Skeletal muscle cell (primary cell): ENCODE measurements at places on chromosomes 16 and 17.

GRCh38 chr16:13453325-13453724, 466.6 kb upstream of the ERCC4 start:
- peak; percentile 39 for DNase-seq

- DNase-seq, result no peak
Measured at GRCh38 chr17:81173052-81173761, 7.2 kb upstream of the AATK start.

GRCh38 chr16:86826941-86827340, 248.6 kb downstream of the FOXL1 start:
- no peak for DNase-seq

- no peak for DNase-seq
Measured at GRCh38 chr17:49567104-49567521, 8.6 kb upstream of the NXPH3 start.

DNA sequence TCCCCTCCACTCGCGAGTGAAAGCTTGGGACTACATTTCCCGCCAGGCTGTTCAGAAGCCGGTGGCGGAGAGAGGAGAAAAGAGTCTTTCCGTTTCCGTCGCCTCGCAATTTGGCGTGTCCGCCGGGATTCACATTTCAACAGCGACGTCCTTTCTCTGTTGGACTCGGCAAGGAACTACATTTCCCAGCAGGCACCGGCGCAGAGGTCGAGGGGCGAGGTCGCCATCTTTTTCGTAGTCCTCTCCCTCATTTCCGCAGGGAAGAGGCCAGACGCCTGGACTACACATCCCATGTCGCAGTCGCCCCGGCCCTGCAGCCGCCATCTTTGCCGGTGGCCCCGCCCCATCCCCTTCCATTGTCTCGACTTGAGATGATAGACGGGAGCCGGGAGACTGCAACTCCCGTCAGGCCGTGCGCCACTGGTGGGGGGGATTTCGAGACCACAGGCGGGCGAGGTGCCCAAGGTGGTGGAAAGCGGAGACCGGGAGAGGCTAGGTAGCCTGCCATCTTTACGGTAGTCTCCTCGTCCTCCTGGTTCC, 882 bp upstream of the FBXL19 start:
- DNase-seq, result peak; percentile 99

DNA sequence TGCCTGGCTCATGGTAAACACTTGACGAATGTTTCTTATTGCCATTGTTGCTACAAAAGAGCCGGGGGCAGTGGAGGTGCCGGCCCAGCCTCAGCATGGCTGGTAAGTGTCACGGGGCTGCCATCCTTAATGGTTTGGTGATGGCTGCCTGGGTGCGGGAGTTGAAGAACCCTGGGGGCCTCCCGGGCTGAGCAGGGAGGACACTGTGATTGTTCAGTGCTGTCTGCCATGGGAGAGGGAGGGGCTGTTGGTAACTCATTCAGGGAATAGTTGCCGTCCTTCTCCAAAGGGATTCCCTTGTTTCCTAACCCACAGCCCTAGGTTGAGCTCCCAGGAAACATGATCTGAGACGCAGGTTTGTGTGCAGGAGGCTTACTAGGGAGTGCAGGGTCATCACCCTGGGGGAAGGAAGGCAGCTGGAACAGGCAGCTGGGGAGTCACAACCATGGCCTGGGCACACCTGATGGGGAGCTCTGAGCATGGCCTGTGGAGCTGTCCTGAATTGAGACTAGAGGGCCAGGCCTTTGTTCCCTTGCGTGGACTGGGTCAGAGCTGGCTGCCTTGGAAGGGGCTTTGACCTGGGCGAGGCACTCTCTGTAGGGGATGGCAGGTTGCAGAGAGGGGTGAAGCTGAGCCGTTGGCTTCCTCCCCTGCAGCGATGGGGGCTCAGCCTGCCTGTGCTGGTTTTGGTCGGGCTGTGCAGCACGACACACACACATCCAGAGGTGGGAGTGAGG, 85.7 kb downstream of the PLCG2 start:
- no peak for DNase-seq

- no peak for DNase-seq
Measured at GRCh38 chr17:78121801-78122215, 6.7 kb downstream of the TMC6 start.

DNA sequence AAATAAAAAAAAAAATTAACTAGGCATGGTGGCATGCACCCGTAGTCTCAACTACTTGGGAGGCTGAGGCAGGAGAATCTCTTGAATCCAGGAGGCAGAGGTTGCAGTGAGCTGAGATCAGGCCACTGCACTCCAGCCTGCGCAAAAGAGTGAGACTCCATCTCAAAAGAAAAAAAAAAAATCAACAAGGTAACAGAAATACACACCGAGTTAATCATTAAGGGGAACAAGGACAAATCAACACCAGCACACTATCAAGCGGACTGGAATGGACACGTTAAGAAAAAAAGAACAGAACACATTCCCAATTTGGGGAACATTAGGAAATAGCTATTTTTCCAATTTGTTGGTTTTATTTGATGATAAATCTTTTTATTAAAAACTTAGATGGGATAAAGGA, 28.4 kb upstream of the GLG1 start:
- DNase-seq, result no peak

DNA sequence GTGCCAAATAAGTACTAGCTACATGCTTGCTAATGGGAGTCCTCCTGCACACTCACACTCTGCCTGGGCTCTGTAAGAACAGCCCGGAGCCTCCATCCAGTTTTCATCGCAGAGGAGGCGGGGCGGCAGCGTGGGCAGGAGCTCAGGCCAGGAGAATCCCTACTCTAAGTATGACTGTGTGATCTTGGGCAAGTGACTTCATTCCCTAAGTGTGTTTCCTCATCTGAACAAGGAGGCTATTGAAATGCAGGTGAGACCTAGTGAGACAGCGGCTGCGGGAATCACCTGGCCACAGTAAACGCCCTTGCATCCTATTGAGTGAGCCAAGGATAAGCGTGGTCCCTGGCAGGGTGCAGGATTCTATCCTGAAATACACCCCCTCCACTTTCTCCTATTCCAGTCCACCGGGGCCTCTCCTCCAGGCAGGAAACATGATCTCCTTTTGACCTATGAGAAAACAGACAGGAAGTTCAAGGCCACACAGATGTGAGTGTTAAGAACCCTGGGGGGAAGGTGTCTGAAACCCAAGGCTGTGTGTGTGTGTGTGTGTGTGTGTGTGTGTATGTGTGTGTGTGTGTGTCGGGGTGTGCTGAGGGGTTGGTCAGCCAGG, 5.2 kb upstream of the RAI1 start:
- DNase-seq, result no peak

- DNase-seq, result no peak
Measured at GRCh38 chr17:67491681-67492024, 114.6 kb downstream of the PITPNC1 start.

- no peak for DNase-seq
Measured at GRCh38 chr17:41728056-41728455, 6.4 kb downstream of the HAP1 start.

GRCh38 chr16:54645345-54645744, 285.3 kb upstream of the IRX5 start:
- DNase-seq, result no peak

GRCh38 chr16:22627043-22627442, 116.4 kb downstream of the NPIPB5 start:
- DNase-seq, result no peak

DNA sequence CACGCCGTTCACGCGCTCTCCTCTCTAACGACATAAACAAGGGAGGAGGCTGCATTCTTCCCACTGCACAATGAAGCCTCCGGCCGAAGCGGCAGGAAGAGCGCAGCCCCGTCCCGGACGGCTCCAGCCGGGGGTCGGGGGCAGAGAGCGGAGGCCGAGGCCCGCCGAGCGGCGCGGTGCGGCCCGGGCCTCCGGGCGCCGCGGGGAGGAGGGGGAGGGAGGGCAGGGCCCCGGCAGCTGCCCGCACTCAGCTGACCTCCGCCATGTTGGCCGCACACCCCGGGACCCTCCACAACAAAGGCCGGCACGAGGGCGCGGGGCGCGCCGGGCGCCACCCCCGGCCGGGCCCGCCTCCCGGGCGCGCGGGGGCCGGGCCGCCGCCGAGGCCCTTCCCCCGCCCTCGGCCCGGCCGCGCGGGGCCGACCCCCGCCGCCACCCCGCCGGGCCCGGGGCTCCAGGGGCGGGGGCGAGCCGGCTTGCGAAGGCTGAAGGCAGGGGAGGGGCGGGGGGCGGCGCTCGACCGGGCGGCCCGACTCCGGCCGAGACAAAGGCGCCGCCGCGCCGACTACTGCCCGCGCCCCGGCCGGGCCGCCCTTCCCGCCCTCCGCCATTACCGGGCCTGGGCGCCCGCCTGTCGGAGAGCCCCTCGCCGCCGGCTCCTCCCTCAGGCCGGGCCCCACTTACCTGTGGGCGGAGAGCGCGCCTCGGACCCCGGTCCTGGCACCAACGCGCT, 527 bp downstream of the SIAH1 start:
- DNase-seq, result no peak

GRCh38 chr17:65538675-65539529, 22.5 kb downstream of the AXIN2 start:
- no peak for DNase-seq
